ENCODE measurements at places on chromosomes 3 and 15.
A peak's percentile ranks its signal among the peaks of the same experiment; 100 is the strongest.

GRCh38 chr3:62873761-62874710 is 1.2 kb downstream of the CADPS start:
- DNase-seq = no peak

DNA sequence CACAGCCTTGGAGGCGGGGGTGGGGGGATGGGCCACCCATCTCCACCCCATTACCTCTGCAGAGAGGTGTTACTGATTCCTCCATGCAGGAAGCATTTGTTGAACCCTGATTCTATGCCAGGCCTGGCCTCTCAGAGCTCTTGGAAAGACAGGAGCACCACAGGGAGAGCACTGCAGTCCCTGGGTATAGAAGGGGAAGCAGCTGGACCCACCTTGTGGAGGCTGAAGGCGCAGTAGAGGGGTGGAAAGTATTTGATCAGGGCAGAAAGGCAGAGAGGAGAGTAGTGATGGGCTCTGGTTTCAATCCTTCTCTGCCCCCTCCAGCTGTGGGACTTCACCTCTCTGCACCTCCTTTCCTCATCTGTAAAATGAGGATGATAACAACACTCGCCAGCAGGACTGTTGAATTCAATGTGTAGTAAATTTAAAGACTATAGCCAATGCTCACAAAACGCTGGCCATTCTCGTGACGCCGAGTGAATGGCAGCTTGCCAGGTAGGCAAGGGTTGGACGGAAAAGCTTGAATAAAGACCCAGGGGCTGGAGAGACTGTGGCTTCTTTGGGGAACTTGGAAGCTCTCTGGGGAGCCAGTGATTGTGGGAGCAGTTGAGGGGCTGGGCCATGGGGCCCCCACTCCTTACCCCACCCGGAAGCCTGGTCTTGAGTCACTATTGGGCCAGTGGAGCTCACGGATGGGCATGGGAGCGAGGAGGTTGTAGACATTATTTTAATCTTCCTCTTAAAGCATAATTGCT is 8.0 kb upstream of the CCDC33 start:
- no peak for DNase-seq

DNA sequence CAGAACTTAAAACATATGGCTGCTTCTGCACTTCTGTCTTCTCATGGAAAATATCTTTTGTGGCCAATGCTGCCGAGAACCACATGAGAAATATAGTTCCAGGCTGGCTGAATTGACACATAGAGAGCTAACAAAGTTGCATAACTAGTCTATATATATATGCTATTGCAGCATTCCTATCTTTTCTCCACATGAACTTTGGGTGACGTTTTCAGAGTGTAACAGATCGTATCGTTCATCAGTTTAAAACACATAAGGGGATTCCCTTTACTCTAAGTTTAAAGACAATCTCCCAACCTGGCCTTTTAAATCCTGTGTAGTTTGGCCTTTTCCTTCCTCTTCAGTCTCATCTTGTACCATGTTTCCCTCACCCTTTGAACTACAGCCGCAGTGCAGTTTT is 394.2 kb upstream of the CBLB start:
- DNase-seq = peak; percentile 53

- DNase-seq = no peak
These were observed 89.3 kb downstream of the CHD2 start for GRCh38 chr15:92989470-92989869.

- DNase-seq = no peak
These were observed 11.4 kb downstream of the TIPARP start for GRCh38 chr3:156685752-156686151.

All from amniotic epithelial cell (primary cell).